Keratinocyte (primary cell): ENCODE measurements at places on chromosomes 7 and 10.

DNA sequence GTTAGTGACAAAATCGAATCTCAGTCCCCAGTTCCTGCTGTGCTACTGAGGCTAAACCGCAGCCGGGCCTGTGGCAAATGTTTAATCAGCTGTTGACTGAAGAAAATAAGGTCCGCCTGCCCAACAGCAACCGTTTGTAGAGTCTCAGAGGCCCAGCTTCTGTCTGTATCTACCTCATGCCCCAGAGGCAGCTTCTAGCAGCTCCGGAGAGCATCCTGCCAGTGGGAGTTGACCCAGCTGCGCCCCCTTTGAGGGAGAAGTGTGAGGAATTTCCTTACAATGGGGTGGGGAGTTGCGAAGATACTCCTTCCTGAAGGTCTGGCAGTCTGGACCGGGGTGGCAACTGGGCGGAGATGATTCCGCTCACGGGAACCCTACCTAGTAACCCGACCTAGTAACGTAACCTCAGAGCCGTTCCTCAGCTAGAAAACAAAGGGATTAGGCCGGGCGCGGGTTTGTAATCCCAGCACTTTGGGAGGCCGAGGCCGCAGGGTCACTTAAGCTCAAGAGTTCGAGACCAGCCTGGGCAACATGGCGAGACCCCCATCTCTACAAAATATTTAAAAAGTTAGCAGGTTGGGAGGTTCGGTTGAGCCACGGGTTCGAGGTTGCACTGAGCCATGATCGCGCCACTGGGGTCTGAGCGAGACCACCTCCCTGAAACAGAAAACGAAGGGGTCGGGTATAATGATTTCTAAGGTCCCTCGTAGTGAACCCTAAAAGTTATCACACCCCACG lies 846 bp upstream of the ZNF775 start:
- peak; percentile 60 for DNase-seq

GRCh38 chr10:87506956-87507355 lies 2.3 kb downstream of the MINPP1 start:
- DNase-seq, result no peak

- no peak for DNase-seq
Observed at GRCh38 chr10:13347043-13347499, 1.0 kb downstream of the SEPHS1 start.

DNA sequence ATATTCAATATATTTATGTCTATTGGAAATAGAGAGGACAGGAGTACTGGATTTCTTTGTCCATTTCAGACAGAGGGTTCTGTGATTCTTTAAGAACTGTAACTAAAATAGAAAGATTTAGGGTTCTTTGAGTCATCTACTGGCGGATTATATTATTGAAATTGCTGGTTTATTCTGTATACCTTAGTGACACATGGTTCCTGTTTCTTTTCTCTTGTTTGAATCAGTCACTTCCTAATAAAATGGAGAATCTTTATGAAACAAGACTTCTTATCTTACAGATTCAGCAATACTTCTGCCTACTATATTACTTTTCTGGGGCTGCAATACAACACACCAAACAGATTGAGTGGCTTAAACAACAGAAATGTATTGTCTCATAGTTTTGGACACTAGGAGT lies 20.8 kb upstream of the ZNF800 start:
- no peak for DNase-seq

DNA sequence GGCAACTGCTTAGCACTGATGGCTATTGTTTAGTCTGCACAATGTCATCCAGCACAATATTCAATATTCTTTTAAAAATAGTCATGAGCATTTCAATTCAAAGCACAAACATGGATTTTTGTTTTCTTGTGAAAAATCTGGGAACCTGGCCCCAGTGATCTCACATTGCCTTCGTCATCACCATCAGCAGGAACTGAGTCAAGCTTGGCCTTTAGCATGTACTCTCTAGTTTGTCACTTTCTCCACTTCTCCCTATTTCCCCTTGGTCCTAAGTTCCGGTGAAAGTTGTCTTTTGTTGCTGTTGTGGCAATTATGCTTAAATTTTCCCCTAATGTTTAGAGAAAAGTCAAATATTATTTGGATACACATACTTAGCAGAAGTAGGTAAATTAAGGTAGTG lies 252.9 kb upstream of the SORCS1 start:
- DNase-seq, result no peak
